Fibroblast of upper back skin (primary cell): ENCODE measurements at places on chromosomes 5 and 9.

- no peak for DNase-seq
Measured at GRCh38 chr5:102529447-102529846, 30.6 kb upstream of the SLCO6A1 start.

DNA sequence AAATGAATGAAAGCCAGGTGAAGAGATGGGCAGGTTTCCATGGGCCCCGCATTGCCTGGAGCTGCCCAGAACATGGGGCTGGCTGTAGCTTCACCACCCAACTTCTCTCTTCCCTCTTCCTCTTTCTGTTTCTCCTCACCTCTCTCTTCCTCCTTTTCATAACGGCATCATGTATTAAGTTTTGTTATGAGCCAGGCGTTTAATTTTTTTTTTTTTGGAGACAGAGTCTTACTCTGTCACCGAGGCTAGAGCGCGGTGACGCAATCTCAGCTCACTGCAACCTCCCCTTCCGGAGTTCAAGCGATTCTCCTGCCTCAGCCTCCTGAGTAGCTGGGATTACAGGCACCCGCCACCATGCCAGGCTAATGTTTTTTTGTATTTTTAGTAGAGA is 13.0 kb upstream of the SPINK4 start:
- DNase-seq, result no peak

- DNase-seq, result no peak
Measured at GRCh38 chr5:156675395-156675794, 174.7 kb upstream of the PPP1R2B start.

GRCh38 chr5:120358949-120359348 is 105.2 kb upstream of the PRR16 start:
- DNase-seq, result no peak

DNA sequence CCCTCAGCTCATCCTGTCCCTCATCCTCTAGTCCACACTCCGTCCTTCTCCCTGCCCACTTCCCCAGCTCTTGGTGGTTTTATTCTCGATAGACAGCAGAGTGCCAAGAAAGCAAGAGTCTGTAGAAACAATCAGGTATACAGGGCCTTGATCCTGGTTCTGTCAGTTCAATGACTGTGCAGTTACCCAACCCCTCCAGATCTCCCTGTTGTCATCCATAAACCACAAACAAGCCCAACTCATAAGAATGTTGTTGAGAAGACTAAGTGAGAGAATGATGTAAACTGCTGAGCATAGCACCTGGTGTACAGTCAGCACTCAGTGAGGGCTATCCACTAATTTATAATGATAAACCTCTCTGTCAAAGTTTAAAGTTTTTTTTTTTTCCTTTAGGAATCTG is 31.3 kb downstream of the ISL1 start:
- no peak for DNase-seq

DNA sequence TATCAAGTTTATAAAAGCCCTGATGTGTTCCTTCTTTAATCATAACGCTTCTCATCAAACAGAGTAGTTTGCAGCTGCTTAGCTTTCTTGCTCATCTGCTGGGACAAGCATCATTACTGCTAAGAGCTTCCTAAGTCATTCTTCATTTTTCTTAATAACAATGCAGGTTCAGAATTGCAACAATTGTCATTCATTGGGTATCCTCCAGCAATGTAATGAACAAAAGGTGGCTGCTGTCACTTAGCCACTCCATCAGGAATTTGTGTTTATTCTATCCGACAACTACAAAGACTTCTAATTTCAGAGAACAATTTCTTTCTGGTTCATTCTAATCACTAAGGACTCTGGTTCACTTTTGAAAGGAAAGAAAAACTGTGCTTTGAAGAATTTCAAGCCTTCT is 836.7 kb upstream of the CDH10 start:
- DNase-seq, result no peak

DNA sequence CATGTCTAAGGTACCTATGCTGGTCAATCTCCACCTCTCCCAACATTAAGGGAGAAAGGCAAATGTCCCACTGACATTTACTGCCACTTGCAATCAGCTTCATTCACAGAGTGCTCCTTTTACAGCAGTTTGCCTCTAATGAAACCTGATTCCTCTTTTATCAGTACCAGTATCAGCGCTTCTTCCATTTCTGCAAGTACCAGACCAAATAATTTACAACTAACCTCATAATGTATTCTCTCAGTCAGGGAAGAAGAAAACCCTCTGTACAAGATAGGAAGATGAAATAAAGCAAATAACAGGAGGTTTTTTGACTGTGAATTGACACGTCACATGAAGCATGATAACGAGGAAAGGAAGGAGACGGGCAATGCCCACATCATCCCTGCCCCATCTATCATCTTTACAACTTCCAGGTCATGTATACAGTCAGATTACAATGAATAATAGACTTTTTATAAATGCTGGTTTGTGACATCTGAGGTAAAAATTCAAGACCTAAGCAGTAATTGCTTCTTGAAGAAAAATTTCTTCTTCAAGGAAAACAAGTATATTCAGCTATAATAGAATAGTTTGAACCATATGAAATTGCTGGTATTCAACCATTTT is 21.9 kb downstream of the ABITRAM start:
- no peak for DNase-seq

DNA sequence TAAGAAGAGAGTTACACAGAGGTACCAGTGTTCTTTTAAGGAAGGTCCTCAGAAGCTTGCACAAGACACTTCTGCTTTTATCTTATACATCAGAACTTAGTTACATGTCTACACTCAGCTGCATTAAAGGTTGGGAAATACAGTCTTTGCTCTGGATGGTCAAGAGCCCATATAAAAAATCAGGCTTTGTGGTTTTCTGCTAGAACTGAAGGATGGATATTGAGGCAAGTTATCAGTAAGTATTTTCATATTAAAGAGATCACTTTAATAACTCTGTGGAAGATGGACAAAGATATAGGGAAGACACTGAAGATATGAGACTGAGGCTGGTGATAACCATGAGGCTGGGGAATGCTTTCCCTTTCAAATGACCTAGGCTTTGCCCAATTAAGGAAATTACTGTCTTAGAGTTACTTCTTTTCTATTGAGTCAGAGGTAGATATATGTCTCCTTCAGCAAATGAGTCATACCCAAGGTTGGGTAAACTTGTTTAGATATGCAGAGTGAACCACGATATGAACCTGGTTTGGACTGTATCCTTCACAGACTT is 87.0 kb upstream of the TNC start:
- DNase-seq, result peak; percentile 96

DNA sequence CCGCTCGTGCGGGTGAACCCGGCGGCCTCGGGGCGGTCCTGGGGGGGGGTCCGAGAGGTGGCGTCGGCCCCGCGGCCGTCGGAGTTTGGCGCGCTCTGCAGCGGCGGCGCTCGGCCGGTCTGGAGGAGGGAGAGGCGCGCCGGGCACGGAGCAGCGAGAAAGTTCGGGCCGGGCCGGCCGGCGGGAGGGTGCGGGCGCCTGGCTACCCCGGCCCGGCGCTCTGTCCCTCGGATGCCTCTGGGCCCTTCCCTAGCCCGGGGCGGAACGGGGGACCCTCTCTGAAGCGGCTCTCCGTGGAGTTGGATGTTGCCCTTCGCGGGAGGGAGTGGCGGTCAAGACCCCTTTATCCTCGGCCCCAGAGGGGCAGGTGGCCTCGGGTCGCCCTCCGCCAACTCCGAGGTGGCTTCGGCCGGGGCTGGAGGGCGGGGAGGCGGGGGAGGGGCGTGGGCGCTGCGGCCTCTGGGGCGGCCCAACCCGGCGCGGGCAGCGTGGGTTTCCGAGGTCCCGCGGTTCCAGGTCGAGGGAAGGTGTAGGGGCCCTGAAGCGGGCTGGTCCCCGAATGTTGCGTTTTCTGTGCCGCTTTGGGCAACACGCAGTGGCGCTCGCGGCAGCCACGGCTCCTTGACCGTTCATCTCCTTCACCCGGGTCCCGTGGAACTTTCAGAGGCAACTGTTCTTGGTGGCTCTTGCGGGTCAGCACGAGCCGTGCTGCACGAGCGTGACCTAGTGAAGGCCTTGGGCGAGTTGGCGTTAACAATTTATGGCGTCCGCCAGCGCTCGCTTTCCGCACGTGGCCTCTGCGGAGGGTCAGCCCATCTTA is 290.5 kb downstream of the DOCK8 start:
- no peak for DNase-seq

GRCh38 chr9:22413884-22414283 is 32.7 kb upstream of the DMRTA1 start:
- no peak for DNase-seq
